ENCODE measurements at places on chromosomes 4 and X.

GRCh38 chr4:56212774-56213173 lies 174.5 kb downstream of the AASDH start:
- no peak for DNase-seq

DNA sequence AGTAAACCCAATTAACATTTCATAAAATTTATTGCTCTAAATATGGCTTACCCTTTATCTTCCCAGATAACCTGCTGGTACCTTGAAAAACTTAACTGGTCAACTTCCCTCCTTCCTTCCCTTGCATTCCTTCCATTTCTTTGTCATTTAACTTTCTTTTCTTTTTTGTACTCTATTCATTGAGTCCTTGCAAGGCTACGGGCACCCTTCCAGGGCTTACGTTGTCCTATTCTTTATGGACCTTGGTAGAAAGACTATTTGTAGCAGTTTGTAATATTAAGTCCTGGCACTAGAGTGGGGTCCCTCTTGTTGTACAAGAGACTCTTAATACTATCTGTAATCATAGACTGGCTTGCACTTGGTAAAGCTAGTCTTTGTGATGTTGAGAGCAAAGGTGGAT lies 8.0 kb upstream of the GATB start:
- DNase-seq, result no peak

DNA sequence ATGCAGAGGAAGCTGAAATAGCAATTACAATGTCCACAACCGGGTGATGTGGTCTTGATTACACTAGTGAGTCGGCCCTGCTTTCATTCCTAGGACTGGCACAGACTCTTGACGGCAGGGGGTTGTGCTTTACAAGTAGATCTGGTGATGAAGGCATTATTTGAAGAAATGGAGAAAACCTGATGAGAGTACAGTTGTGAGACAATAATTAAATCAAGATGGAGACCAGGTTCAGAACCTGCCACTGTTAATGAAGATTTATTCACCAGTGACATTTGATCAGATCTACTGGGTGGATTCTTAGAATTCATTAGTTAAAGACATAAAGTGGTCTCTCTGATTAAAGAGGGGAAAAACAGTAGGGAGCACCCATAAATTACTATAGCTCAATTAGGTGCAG lies 747.2 kb downstream of the STPG2 start:
- DNase-seq, result no peak

GRCh38 chrX:130081421-130082045 lies 28.8 kb downstream of the ELF4 start:
- no peak for DNase-seq

DNA sequence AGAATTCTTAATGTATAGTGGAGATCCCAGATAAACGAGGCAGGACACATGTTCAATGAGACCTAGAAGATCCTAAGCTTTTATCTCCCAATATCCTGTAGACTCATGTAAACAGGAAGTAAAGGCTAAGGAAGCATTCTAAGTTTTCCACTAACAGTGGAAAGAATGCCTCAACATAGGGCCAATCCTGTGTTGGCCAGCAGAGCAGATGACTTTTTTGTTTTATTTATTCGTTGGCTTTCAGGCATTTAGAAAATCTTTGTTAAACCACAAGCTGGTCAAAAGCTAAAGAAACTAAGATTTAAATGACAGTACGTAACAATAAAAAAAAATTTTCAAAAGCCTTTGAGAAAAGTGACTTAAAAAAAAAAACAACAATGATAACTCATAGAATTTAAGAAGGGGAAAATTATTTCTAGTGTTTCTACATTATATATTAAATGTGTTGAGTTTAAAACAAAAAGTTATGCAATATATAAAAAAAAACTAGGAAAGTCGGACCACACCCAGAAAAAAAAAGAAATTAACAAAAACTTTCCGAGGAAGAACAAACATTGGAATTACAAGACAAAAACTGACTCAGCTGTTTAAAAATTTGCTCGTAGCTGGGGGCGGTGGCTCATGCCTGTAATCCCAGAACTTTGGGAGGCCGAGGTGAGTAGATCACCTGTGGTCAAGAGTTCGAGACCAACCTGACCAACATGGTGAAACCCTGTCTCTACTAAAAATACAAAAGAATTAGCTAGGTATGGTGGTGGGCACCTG lies 759.3 kb downstream of the FSTL5 start:
- no peak for DNase-seq

DNA sequence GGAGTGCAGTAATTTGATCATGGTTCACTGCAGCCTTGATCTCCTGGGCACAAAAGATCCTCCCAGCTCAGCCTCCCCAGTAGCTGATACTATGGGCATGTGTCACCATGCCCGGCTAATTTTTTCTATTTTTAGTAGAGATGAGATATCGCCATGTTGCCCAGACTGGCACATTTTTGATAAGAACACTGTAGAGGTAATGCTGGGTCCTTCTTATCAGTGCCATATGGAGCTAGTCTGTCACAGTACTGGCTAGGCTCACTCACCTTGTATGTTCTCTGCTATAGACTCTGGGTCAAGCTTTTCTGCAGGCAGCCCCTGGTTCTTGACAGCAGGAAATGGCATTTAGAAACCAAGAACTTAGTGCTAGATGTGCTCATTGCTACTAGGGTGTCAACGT lies 53.9 kb downstream of the BCOR start:
- no peak for DNase-seq

- DNase-seq, result no peak
These were observed 44.8 kb upstream of the GRPEL1 start for GRCh38 chr4:7112656-7113055.

GRCh38 chrX:102042372-102043325 lies 82.8 kb upstream of the TCEAL2 start:
- DNase-seq, result peak; percentile 81

DNA sequence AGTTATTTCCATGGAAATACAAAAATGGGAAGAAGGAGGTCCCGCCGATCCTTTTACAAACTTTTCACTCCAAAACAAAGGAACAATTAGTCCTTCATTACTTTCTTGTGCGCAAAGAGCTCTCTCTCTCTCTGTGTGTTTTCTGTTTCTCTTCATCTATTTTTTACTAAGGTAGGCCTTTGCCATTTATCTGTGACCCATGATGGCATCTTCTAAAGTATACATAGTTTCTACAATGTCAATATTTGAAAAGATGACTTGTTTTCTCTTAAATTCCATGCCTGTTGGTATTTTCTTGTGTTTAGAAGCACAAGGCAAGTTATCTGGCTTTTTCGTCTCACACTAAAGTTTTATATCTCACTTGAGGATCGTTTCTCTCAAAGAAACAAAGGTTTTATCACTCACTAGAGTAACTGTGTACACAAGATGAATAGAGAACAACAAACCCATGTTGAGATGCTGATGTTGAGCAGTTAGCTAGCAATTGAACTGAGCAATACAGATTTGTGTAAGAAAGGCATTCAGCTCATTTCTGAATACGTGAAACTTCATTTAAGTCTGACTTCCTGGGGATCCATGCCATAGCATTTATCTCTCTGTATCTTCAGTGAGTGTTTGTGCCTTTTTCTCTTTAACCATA lies 250.3 kb downstream of the GBA3 start:
- no peak for DNase-seq

- DNase-seq, result peak; percentile 81
These were observed 73.5 kb downstream of the IRF2 start for GRCh38 chr4:184400891-184401290.

DNA sequence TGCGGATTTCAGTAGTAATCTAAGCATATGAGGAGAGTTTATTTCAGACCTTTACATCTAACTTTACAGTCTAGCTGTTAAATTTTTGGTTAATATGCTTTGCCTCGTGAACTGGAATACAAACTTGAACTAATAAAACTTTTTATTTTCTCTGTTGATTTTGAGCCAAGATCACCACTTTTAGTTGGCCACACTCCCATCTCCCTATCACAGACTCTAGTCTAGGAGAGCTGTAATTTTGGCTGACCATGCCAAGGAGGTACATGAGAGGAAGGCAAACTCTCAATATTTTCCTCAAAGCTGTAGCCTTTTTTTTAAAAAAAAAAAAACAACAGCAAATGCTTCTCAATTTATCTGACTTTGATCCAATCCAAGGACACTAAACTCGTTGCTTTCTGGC lies 597.5 kb upstream of the PCDH7 start:
- DNase-seq, result no peak

DNA sequence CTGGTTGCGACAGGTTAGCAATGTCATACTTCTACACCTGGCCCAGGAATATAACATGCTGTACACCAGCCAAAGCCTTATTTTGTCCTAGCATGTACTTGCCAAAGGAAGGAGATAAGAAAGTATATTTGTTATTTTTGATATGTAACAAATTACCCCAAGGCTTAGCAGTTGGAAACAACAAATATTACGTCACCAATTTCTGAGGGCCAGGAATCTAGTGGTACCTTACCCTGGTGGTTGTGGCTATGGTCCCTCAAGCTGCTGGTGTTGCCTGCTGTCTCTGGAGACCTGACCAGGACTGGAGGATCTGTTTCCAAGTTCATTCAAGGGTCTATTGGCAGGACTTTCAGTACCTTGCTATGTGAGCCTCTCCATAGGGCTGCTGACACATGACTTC lies 135.5 kb upstream of the BANK1 start:
- DNase-seq, result no peak

DNA sequence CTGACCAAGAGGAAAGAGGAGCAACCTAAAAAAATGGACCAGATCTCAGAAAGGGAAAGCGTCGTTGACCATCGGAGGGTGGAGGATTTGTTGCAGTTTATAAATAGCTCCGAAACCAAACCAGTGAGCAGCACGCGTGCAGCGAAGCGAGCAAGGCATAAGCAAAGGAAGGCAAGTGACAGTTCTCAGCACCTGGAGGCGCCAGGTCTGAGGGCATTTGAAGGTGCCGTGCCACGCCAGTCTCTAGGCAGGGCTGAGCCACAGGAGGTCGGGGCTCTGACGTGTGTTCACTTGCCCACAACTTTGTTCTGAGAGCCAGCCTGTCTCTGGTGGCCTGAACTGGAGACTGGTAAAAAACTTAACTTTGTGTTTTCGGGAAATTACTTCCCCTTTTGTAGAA lies 59.7 kb downstream of the TNIP2 start:
- no peak for DNase-seq

GRCh38 chr4:105451346-105451745 lies 22.5 kb downstream of the PPA2 start:
- no peak for DNase-seq

GRCh38 chrX:53004811-53005210 lies 43.8 kb upstream of the GPR173 start:
- no peak for DNase-seq

- peak; percentile 63 for DNase-seq
These were observed 121.3 kb downstream of the HS6ST2 start for GRCh38 chrX:132837126-132837525.

DNA sequence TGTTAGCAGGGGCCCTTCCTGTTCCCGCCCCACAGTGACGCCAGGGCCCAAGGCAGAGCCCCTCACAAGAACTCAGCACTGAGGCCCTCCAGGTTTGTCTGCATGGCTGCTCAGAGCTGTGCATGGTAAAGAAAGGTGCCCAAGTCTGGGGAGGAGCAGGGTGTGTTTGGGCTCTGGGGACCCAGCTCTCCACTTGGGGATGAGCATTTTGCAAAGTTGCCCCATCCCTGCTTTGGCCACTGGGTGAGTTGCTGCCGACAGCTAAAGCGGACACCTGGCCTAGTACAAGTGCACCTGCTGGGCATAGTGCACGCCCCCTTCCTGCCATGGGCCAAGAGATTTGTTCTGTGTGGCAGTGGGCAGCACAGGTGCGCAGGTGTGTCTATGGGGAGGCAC lies 2.0 kb upstream of the MXD4 start:
- no peak for DNase-seq

GRCh38 chrX:20037186-20037585 lies 46.3 kb upstream of the BCLAF3 start:
- no peak for DNase-seq

- DNase-seq, result peak; percentile 45
These were observed 574 bp upstream of the CFAP97 start for GRCh38 chr4:185204238-185204910.

DNA sequence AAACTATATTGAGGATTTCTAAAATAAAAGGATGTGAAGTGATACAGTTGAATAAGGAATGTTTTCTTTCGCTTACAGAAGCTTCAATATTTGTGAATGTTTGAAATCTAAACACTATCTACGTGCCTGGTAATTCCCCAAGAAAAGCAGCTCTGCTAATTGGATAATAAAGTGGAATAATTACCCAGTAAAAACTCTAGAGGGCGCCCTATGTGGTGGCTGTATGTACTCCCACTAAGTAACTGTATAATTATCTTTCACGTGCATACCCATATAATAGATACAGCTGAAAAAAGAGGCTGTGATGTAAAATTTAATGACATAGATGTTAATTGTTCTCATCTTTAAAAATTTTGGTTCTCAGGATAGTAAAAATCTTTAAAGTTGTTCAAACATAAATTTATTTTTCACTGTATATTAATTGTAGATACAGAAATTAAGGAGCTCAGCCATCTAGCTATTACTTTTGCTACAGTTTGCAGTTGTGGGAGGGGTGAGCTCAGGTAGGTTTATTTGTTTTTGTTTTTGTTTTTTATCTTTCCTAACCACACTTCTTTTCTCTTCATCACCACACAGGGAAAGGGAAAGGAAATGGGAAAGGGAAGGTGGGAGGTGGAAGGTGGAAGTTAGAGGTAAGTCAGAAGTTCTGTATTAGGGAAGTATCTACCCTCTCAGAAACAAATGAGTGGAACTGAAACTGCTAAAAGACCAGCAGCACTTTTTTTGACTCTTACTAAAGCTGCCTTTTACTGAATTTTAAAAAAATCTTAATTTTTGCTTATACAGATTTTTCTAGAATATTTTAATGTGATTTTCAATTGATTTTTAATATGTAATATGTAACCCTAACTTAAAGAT lies 151.7 kb upstream of the RPS6KA6 start:
- peak; percentile 31 for DNase-seq

DNA sequence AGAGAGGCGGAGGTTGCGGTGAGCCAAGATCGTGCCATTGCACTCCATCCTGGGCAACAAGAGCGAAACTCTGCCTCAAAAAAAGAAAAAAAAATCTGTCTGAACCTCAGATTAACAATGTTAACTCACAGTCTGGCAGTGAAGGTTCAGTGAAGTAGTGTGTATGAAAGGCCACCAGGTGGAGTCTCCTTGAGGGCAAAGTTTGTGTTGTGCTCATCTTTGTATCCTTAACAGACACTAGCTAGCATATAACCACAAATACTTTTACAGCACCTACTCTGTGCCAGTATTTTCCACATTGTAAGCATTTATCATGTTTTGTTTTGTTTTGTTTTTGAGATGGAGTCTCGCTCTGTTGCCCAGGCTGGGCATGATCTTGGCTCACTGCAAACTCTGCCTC lies 46.0 kb upstream of the MGST2 start:
- DNase-seq, result peak; percentile 56

- no peak for DNase-seq
These were observed 473.7 kb upstream of the RPS6KA3 start for GRCh38 chrX:20740443-20740842.

- DNase-seq, result no peak
These were observed 20.8 kb upstream of the SMIM9 start for GRCh38 chrX:154855256-154855655.

DNA sequence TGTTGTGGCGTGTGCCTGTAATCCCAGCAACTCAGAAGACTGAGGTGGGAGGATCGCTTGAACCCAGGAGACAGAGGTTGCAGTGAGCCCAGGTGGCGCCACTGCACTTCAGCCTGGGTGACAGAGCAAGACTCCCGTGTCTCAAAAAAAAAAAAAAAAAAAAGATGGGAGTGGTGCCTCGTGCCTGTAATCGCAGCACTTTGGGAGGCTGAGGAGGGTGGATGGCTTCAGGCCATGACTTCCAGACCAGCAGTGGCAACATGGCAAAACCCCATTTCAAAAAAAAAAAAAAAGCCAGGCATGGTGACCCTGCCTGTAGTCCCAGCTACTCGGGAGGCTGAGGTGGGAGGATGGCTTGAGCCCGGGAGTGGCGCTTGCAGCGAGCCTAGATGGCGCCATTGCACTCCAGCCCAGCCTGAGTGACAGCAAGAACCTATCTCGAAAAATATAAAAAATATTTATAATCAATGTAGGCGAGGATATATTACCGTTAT lies 27.0 kb downstream of the EIF2S3 start:
- peak; percentile 84 for DNase-seq
